ENCODE measurements at places on chromosomes 11 and 22.

- no peak for DNase-seq
Observed at GRCh38 chr11:80650966-80651365, 1210.1 kb upstream of the TENM4 start.

GRCh38 chr11:132685174-132685611 is 847.1 kb downstream of the OPCML start:
- DNase-seq = no peak

DNA sequence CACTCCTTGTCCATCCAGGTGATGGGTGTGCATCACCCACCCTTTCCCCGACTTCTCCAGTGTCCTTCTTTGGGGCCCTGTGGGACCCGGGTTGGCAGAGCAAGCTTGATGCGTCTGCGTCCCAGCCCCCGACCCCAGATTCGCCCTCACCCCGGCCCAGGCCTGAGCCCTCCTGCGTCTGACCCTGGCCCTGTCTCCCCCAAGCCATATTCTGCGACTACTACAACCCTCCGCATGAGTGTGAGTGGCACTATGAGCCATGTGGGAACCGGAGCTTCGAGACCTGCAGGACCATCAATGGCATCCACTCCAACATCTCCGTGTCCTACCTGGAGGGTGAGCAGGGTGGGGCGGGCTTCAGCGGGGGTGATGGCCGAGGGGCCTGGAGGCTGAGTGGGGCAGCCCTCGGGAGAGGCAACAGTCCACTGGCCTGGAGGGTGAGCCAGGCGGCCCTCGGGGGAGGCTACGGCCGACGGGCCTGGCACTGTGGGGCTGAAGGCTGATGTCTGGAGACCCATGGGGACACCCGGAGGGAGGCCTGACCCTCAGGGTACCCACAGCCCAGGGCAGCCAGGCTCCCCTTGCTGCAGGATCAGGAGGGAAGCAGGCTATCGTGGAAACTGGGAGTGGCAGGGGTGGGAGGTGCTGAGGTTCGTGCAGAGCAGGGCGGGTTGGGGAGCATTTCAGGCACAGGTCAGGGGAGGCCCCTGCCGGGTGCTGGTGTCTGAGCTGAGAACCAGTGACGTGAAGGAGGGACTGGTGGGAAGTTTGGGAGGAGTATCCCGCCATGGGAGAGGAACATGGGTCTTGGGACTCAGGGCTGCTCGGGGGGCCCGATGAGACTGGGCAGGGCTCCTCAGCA is 15.3 kb downstream of the MUC2 start:
- DNase-seq = no peak

GRCh38 chr22:23250056-23250784 is 69.9 kb downstream of the BCR start:
- DNase-seq = no peak

DNA sequence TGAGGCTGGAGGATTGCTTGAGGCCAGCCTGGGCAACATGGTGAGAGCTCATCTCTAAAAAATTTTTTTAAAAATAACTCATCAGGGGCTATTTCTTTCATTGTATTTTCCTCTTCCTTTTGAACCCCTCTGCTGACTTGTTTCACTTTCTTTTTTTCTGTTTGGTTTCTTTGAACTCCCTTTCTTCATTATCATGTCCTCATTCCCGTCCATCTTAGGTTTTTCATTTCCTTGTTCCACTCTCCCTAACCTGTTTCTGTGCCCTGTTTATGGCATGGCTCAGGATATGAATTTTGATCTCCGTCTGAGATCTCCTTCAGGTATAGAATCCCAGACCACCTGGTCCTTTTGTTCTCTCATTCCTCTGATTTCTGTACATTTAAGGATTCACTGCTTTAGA is 12.5 kb downstream of the MARK2 start:
- DNase-seq = no peak
